ENCODE measurements at places on chromosomes 6 and 20.

- DNase-seq: no peak
Measured at GRCh38 chr6:170073846-170074245, 217.0 kb downstream of the DLL1 start.

GRCh38 chr6:168411793-168412192 lies 29.2 kb upstream of the SMOC2 start:
- no peak for DNase-seq

DNA sequence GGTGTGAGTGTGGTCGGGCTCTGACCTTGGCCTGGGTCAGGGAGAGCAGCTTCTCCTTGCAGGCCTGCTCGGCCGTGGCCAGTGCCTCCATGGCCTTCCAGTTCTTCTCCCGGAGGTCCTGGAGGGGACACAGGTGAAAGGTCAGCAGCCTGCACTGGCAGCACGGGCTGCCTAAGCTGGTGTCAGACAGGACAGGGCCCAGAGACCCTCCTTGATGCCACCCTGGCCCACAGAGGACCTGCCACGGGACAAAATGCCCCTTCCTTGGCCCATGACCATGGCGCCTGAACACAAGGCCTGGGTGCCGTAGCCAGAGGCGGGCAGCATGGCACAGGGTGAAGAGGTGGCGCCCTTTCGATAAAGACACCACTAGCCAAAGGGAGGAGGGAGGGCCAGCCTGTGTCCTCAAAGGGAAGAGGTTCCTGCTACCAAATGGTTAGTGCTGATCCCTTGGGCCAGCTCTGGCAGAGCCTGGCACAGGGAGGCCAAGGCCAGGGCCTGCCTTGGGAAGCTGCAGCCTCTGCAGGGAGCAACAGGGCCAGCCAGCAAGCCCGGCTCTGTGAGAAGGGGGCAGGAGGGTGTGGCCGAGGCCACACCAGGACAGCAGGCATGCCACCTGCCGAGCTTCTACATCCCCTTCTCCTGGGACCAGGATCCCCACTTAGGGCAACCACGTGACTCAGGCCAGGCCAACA lies 54.8 kb downstream of the DSTN start:
- no peak for DNase-seq

GRCh38 chr20:1165941-1166340 lies 18.8 kb downstream of the TMEM74B start:
- no peak for DNase-seq

DNA sequence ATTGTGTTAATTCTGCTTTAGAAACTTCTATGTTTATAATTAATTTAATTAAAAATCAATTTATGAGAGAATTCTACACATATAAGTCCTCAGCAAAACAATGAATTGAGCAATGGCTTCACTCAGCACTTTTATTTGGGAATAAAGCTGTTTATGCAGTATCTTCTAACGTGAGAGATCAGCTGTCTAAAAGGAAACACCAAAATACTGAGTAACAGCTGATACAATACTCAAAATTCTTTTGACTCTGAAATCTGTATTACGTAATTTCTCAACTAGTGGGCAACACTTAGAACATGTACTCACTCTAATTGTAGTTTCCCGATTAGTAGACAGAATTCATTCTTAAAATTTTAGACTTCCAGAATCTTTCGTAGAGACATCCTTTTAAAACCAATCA lies 49.8 kb downstream of the MAP3K7 start:
- DNase-seq: peak; percentile 23

DNA sequence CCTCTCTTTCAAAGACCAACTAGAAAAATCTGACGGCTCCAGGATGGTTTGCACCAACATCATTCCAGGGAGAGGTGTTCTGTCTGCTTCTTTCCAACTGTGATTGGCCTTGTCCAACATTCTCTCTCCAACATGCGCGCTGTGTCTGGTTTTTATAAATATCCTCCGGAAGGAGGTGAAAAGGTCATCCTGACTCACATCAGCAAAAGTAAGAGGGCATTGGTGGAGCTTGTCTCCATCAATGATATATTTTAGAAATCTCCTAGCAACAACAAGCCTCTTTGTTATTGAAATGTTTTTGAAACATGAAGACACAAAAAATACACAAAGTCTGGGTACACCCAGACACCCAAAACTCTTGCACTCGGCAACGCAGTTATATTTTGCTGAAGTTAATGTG lies 475.3 kb upstream of the JARID2 start:
- peak; percentile 13 for DNase-seq

- no peak for DNase-seq
Measured at GRCh38 chr6:2120912-2121311, 124.5 kb downstream of the GMDS start.

- DNase-seq: peak; percentile 83
Measured at GRCh38 chr6:30877419-30878262, 6.7 kb upstream of the DDR1 start.
